ENCODE measurements at places on chromosomes 2 and 18.
A peak's percentile ranks its signal among the peaks of the same experiment; 100 is the strongest.

GRCh38 chr2:127664065-127664894, 11.1 kb downstream of the LIMS2 start:
- no peak for DNase-seq

DNA sequence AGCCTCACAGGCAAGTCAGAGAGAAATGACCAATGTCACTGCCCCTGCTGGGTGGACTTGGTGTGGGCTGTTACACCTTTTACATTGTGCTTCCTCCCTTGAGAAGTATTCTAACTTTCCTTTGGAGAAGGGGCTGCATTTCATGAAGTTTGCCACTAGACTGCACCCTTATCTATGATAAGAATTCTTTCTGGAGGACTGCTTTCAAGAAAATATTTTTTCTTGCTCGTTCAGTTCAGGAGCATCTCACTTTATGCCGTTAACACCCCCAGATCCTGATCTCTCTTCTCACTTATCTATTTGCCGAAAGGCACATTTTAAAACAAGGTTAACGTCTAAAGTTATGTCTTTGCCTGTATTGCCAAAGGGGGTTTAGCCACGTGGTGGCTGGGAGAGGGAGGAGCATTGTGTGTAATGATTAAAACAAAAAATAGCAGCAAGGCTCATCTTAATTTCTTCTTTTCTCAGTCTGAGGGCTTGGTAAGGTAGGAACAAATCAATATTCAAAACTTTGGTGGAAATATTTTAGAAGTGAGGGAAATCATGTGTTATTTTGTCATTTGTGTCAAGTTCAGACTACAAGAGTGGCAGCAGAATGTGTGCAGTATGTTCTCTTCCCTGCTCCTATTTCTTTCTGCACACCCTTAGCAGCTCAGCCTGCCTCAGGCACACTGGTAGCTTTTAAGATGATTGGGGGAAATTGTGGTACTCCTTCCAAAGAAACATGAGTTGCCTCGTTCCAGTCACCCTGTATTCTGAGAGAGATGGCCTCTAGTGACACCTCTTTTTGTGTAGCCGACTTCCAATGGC, 1.6 kb upstream of the IGFBP5 start:
- peak; percentile 25 for DNase-seq

- DNase-seq: no peak
Measured at GRCh38 chr2:43087413-43087812, 139.0 kb downstream of the ZFP36L2 start.

- no peak for DNase-seq
Measured at GRCh38 chr2:65353927-65354326, 78.5 kb downstream of the SPRED2 start.

DNA sequence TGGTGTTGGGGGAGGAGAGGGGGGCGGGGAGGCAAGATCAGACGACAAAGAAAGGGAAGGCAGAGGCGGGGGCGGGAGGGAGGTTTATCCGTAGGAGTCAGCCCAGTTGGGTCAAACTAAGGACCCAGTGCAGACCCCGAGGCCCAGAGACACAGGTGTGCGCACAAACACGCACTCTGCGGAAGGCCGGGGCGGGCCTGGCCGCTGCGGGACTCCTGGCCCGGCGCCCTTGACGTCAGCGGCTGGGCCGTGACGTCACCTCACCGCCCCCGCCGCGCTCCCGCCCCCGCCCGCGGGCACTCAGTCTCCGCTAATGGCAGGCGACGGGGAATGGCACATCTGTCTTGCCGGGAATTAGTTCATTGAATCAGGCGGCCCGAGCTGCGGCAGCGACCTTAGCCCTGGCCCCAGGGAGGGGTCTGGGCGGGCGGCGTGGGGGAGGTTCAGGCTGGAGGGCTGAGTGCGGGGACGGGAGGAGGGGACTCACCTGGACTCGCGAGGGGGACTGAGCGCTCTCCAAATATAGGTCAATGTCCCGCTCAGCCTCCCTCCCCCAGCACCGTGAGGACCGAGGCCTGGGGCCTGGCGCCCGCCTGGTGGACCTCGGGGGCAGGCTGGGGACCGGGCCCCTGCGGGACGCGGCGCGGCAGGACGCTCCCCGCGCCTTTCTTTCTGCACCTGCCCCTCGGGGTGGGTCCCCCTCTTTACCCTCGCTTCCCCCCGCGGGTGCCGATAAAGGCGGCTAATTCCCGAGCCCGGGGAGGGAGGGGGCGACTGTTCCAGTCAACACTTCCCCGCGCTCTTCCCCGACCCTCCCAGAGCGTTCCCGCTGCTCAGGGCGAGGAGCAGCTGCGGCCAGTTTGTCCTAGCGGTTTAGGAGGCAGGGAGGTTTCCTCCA, 15.5 kb upstream of the ECEL1 start:
- DNase-seq: peak; percentile 53

DNA sequence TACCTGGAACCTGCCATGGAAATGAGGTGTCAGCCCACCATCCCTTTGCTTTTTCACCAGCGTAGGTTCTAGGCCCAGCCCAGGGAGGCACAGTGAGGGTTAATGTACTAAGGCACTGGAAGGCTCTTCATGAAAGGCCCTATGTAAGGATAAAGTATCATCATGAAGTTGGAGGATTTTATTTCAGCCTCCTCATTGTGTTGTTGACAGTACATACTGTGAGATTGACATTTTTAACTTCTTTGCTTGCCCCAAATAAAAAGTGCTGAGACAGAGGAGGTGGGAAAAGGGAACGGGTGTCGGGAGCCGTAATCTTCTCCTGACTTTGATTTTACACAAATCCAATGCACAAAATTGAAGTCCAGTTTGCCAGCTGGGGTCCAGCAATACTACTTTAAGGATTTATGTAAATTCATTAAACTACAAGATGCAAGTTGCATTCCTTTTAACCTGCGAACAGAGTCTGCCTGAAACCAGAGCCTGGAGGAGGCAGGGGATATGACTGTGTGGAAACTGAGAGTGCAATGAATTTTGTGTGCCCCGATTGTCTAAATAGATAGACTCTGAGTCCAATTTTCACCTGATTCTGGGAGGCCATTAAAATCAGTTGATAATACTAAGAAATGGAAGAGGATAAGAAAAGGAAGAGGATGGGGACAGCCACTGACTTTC, 5.4 kb upstream of the NCKAP5 start:
- DNase-seq: no peak

DNA sequence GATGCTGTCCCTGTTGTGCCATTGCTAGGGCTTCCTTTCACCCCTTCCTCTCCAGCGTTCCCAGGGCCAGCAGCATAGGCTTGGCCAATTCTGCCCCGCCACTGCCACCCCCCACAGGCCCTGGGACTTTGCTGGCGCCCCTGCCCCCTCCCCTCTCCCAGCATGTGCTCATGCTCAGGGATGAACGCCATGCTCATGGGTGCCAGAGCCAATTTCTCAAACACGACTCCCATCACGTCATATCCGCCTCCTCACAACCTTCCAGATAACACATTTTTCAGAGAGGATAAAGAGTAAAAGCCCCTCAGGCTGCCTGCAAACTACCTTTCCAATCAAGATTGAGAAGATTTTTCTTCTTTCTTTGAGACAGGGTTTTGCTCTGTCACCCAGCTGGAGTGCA, 48.6 kb downstream of the DNMT3A start:
- DNase-seq: peak; percentile 30

- DNase-seq: no peak
Measured at GRCh38 chr2:16395601-16396000, 270.0 kb downstream of the CYRIA start.

GRCh38 chr2:174023591-174024523, 58.7 kb upstream of the SP3 start:
- DNase-seq: no peak

- peak; percentile 78 for DNase-seq
Measured at GRCh38 chr2:176178038-176178756, 10.3 kb upstream of the HOXD1 start.

GRCh38 chr18:65750389-65751154, at the start of gene CDH7:
Gene CDH7 (plus strand): TSS chr18:65751012. CDS start chr18:65762843, 11,831 bp downstream.
- DNase-seq: peak; percentile 60

GRCh38 chr2:28326469-28326805, 66.2 kb upstream of the FOSL2 start:
- DNase-seq: no peak

GRCh38 chr2:157439824-157440186, 4.1 kb downstream of the CYTIP start:
- no peak for DNase-seq

- no peak for DNase-seq
Measured at GRCh38 chr2:170651624-170652325, 63.4 kb upstream of the SP5 start.

GRCh38 chr2:101328474-101329007, 20.0 kb upstream of the RNF149 start:
- no peak for DNase-seq

DNA sequence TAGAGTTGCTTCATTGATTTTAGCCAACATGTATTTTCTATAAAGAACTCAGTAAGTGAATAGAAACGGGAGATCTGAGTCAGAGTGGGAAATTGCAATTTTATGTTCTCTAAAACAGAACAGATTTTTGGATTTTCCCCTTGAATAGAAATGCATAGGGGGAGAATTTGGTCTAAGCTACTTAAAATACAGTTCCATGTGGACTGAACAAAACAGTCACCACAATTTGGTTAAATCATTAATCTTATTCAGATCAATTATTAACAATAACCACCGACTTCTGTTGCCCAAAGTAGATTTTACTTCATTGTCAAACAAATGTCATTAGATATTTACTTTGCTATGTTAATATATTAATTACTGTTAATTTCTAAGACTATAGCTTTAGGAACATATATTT, 107.7 kb downstream of the SCG2 start:
- no peak for DNase-seq

- DNase-seq: no peak
Measured at GRCh38 chr2:85324639-85325465, 2.9 kb downstream of the TGOLN2 start.

GRCh38 chr2:193505620-193506019, 1310.9 kb upstream of the TMEFF2 start:
- no peak for DNase-seq

DNA sequence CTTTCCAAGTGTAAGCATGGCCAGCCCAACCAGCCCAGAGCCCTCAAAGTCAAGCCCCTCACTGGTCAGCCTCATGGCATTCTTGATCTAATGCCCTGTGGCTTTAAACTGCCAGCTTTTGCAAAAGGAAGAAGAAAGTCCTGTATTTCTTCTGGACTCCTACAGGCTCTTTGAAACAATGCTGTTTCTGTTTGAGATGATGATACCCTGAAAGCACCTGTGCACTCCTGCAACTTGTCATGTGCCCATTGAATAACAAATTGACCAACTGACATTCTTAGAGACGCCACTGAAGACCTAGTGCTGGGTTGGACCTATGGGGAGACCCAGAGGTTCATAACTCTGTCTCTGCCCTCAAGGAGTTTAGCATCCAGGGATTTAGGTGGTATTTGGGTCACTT, 82.0 kb upstream of the MSH2 start:
- DNase-seq: no peak

DNA sequence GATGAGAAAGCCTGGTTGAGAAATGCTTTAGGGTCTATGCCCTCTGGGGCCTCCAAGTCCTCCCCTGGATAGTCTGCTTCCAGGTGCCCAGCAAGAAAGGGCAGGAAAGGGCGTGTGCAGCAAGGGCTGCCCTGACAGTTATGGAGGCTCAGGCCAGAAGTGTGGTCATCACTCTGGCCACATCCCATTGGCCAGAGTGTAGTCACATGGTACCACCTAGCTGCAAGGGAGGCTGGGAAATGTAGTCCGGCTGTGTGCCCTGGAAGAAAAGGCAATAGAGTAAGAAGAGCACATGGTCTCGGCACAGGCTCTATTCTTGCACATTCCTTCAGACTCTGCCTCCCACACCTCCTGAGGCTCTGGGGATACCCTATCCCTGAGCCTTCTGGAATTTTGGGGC, 35.7 kb downstream of the ODC1 start:
- DNase-seq: no peak

DNA sequence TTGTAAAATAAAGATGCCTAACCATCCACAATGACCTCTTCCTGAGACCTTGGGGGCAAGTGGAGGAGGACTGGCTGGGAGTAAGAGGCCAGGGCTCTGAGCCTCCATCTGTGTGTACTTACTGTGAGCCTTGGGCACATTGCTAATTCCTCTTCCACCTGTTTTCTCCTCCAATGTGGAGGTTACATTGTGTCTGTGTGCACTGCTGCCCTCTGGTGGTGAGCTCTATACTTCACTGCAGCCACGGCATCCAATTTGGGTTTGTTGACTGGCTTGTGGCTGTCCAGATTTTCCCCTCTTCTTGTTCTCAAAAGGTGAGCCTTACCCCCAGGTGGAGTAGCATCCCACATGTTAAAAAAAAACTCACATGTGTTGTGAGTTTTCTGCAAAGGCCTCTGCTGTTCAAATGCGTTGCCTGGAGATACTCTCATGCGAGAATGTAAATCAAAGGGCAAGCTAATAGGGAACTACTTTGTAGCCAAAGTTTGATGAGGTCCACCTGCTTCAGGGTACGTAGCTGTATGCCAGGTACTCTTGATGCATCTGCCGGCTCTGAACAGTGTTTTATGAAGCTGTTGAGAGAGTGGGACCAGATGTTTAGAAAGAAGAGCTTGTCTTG, 80.8 kb downstream of the APOB start:
- DNase-seq: peak; percentile 61

GRCh38 chr18:66005831-66006588, 255.2 kb downstream of the CDH7 start:
- DNase-seq: no peak

- no peak for DNase-seq
Measured at GRCh38 chr2:101230541-101231001, 22.1 kb upstream of the CNOT11 start.

DNA sequence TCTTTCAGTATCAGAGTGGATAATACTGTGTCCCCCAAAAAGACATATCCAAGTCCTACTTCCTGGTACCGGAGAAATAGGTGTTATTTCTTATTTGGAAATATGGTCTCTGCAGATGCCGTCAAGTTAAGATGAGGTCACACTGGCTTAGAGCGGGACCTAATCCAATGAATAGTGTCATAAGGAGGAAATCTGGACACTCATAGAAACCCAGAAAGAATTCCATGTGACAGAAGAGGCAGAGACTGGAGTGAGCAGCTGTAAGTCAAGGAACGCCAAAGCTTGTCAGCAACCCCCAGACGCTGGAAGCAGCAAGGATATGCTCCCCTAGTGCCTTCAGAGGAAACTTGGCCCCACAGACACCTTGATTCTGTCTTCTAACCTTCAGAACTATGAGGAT, 69.8 kb downstream of the CCBE1 start:
- no peak for DNase-seq

GRCh38 chr2:239152916-239153305, 247.9 kb downstream of the HDAC4 start:
- DNase-seq: no peak

- DNase-seq: no peak
Measured at GRCh38 chr18:55354795-55355194, 233.2 kb downstream of the TCF4 start.

DNA sequence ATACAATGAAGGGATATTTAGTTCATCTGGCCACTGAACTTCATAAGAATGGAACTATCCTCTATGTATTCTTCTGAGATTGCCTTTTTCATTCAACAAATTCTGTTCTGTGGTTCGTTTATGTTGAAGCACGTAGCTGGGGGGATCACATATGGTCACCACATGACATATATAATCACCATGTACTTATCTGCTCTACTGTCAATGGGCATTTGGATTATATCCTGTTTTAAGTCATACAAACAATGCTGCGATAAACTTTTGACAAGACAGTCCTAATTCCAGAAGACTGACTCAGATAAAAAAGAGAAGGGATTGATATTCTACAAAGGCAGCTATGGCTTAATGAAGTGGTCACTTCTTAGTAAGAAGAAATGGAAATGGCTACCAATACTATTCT, 116.0 kb upstream of the CCDC195 start:
- no peak for DNase-seq

GRCh38 chr2:95305380-95306061, 8.4 kb downstream of the KCNIP3 start:
- no peak for DNase-seq

Data from NCI-H2081 (cell line).